Activated CD8-positive, alpha-beta memory T cell treated with anti-CD3 and anti-CD28 coated beads for 1 hour (primary cell): ENCODE measurements at places on chromosomes 6 and 20.

DNA sequence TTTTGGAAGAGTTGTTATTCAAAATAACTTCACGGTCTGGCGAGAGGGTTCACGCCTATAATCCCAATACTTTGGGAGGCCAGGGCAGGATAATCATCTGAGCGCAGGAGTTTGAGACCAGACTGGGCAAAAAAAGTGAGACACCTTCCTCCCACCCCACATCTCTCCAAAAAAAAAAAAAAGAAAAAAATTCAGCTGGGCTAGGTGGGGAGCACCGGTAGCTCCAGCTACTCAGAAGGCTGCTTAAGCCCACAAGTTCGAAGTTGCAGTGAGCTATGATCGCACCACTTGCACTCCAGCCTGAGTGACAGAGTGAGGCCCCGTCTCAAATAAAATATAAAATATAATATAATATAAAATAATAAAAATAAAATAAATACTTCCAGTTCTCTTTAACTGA is 10.4 kb downstream of the OR2B2 start:
- DNase-seq = no peak

- no peak for DNase-seq
Observed at GRCh38 chr6:159929819-159930218, 39.0 kb downstream of the MAS1 start.

DNA sequence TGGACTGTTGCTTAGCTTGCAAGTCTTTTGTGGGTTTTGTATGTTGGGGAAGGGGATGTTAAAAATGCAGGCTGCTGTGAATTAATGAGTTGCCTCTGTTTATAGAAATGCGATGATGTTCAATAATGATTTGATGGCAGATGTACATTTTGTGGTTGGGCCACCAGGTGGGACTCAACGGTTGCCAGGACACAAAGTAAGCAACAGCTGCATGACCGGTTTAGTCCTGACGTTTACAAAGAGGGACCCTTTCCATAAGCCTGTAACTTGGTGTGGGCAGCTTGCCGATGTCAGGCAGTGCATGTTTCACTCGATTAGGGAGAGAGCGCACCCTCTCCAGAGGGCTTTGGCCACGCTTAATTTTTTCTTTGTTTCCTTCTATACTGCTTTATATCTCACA is 1.3 kb downstream of the BTBD3 start:
- DNase-seq = no peak

DNA sequence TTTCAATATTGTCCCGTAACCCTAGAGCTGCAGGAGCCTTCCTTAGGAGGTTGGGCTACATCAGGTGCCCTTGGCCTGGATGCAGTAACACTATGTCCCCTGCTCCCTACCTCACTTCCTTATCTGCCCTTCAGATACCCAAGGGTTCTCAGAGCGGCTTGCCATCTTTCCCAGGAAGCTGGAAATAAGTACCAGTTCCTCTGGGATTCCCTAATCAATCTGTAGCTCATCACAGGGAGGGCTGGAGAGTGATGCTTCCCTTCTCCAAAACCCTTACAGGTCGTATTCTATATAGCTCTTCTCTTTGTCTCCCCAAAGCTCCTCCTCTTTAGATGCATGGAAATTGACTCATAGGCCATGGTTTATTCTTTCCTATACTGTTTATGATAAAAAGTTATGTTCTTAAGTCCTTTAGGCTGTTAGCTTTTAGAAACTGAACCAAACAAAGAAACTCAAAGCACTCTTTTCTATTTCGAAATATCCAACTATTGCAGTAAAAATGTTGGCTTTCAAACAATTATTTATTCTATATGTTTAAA is 4.2 kb downstream of the MYCT1 start:
- no peak for DNase-seq

DNA sequence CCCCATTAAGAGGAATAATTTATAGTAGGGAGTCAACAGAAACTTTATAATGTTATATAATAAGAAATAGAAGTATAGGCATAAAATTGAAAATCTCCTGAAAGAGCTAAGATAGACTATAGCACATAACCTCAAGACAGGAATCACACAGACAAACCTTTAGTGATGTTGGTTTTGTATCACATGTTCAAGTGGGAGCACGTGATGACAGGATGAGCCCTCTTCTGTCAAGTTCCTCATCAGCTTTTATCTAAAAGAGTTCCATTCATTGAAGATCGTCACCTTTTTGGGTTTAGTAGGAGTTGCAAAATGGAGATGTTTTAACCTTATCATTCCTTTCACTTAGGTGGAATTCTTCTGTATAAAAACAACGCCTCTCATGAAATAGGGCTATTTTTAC is 127.0 kb downstream of the MCHR2 start:
- DNase-seq = no peak

GRCh38 chr6:131362070-131362469 is 211.0 kb upstream of the ARG1 start:
- DNase-seq = no peak

DNA sequence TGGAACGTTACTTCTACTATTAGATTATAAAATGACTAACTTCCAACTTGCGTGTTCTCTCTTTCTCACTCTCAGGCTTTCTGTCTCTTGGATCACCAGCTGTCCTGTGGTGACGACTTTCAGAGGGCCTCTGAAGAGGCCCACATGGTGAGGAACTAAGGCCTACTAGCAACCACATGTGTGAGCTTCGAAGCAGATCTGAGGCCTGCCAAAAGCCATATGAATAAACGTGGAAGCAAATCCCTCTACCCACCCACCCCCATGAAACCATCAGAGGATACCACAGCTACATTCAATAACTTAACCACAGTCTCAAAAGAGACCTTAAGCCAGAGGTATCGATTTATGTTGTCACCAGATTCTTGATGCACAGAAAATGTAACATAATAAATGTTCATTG is 13.5 kb upstream of the BMP5 start:
- no peak for DNase-seq

DNA sequence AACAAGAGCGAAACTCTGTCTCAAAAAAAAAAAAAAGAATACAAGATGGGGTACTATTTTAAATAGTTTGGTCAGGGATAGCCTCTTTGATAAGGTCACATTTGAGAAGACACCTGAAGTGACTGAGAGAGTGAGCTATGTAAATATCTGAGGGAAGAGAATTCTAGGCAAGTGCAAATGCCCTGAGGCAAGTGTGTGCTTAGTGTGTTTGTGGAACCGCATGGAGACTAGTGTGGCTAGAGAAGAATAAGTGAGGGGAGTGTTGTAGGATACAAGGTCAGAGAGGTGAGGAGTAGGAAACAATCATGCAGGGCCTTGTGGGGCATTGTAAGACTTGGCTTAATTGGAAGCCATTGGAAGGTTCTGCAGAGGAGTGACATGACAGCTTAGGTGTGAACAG is 3.4 kb downstream of the RSPH9 start:
- DNase-seq = no peak

GRCh38 chr6:21110684-21111083 is 482.9 kb upstream of the SOX4 start:
- DNase-seq = no peak

DNA sequence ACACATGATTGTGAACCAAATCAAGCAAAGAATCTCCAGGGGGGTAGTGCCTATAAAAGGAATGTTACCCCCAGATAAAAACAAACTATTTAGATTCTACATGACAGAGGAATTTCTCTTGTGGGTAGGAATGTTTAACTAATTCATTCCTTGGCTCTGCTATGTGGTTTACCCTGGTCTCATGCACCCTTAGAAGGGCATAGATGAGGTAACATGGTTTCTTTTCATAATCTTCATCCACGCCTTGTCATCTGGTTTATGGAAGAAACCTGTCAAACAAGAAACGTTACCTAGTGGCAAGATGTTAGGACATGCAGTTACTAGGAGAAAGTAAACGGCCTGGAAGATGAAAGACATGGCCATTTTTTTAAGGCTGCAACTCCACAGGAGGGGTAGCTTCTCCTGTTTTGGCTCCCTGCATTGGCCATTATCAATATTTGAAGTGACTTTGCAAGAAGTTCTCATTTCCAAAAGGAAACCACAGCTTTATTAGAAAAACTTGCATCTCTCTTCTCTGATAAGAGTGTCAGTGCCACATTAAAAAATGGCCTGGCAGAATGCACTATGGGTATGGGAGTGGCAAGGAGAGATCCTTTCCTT is 45.5 kb downstream of the STX11 start:
- no peak for DNase-seq

DNA sequence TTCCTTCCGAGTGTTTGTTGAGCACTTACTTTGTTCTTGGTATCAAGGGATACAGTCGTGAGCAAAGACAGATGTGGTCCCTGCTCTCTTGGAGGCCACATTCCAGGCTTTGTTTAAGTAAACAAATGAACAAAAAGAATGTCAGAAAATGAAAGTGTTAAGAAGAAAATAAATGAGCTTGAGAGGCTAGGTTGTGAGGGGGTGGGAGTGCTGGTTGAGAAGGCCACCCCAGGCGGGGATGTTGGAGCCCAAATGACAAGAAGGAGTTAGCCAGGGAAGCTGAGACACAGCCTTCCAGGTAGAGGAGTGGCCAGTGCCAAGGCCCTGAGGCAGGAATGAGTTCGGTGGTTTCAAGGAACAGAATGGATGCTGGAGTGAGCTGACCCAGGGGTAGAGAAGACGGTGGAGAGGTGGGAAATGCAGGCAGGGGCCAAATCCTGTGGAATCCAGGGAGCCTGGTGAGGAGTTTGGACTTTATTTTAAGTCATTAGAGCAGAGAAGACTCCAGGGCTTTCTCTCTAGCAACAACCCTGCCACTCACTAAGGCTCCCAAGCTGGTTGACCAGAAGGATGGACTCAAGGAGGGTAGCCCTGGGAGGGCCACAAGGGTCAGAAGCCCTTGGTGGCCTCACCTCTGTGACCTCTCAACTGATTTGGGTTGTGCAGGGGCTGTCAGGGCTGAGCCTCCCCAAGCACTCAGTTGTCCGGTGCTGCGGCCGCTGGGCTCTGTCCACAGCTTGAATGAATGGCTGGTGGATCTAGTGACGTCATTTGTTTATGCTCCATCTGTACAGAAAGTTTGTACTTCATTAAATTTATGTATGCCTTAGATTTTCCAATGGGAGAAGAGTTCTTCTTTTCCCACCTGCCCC is 66.0 kb upstream of the STX16 start:
- DNase-seq = no peak

GRCh38 chr6:19417713-19418112 is 419.5 kb upstream of the ID4 start:
- no peak for DNase-seq

GRCh38 chr6:78528926-78529325 is 338.4 kb upstream of the IRAK1BP1 start:
- no peak for DNase-seq

DNA sequence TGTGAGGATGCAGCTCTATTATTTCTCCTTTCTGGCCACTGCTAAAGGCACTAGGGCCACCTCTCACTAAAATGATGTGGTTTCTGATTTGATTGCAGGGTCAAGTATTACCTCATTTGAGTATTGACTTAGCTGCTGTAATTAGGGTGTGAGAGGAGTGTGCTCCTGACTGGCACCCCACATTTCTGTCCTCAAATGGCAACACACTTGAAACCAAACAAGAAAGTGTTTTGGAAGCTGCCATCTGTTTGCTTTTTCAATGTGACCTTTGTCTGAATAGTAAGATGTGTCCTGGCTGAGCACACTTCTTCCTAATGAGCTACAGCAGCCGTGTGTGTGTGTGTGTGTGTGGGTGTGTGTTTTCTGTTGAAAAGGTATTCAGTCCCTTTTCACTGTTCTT is 62.8 kb upstream of the SCP2D1 start:
- DNase-seq = no peak

DNA sequence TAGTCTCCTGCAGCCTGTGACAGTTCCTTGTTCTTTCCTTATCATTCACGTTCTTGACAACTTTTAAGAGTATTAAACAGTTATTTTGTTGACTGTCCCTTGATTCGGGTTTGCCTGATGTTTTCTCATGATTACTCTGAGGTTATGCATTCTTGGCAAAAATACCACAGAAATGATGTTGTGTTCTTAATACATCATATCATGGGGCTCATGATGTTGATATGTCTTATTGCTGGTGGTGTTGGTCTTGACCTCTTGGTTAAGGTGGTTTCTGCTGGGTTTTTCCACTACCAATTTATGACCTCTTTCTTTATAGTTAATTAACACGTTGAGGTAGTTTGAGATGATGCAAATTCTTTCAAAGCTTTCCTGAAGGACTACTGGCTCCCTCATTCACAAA is 59.1 kb downstream of the ZHX3 start:
- DNase-seq = no peak

GRCh38 chr20:51873652-51874051 is 71.3 kb upstream of the SALL4 start:
- DNase-seq = no peak

GRCh38 chr6:137094411-137095008 is 49.7 kb upstream of the IL20RA start:
- DNase-seq = no peak

- DNase-seq = no peak
Observed at GRCh38 chr20:14445902-14446301, 108.5 kb upstream of the FLRT3 start.

GRCh38 chr6:87396595-87397392 is 11.0 kb upstream of the CFAP206 start:
- no peak for DNase-seq
